Tibial nerve (tissue), 4 donors: ENCODE measurements at places on chromosomes 7 and 10. TPM values are rescaled to one million over a fixed set of nuclear protein-coding genes. Genes with fewer than 3 reads are reported as not detected.

The SLC26A3 gene
- not detected for total RNA-seq

The GFRA1 gene
- 59.2 TPM for total RNA-seq

The SPDYE1 gene
- not detected for total RNA-seq

The UNCX gene
- not detected for total RNA-seq

The AOAH gene
- 10.5 TPM for total RNA-seq

The NXPH1 gene
- total RNA-seq: not detected

The GIMAP1 gene
- total RNA-seq: 4.0 TPM

The ADAP1 gene
- total RNA-seq: 39.3 TPM

The RASSF4 gene
- total RNA-seq: 153 TPM

The WBP1L gene
- total RNA-seq: 191 TPM

The AKR1C1 gene
- total RNA-seq: 77.1 TPM

The TMEM196 gene
- not detected for total RNA-seq

The LEP gene
- total RNA-seq: 54.3 TPM

The LRIT1 gene
- total RNA-seq: not detected

The ANKMY2 gene
- total RNA-seq: 13.8 TPM

The LFNG gene
- total RNA-seq: 11.6 TPM

The GBX1 gene
- total RNA-seq: not detected

The OPN1SW gene
- not detected for total RNA-seq

The OPALIN gene
- not detected for total RNA-seq

The CDHR3 gene
- total RNA-seq: 12.9 TPM

The OR9A2 gene
- not detected for total RNA-seq

The POLR2J2 gene
- 3.3 TPM for total RNA-seq

The MICALL2 gene
- total RNA-seq: 153 TPM

The RBP3 gene
- not detected for total RNA-seq

The NPC1L1 gene
- total RNA-seq: 0.39 TPM
